IPS-NIHi11 (cell line): ENCODE measurements at places on chromosomes 13 and 19.

DNA sequence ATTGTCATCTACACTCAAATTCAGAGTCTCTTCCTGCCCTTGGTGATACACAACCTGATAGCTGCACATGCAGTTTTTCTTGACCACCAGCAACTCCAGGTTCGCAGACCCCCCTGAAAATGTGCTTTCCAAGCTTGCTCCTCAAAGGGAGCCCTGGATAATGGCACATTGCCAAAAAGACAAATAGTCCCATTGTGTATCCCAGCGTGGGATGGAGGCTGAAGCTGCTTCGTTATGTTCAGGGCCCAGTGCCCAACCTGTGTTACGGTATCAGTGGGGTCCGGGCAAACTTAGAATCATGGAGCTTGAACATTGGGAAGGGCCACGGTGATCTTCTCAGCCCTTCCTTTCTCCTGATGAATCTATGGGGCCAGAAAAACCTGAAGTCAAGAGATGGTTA lies 173.0 kb downstream of the TEX29 start:
- DNase-seq = no peak

DNA sequence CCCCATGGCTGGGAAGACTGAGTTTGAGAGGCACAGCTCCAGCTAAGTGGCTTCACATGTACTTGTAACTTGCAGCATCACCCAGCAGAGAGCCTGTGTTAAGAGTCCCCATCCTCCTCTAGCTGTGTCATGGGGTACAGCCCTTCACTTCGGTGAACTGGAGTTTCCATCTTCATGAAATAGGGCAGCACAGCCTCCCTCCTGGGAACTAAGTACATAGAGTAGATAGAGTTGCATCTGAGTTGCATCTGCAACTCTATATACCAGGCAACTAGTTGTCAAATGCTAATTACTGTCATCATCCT lies 1.2 kb downstream of the PRDX2 start:
- DNase-seq = no peak

DNA sequence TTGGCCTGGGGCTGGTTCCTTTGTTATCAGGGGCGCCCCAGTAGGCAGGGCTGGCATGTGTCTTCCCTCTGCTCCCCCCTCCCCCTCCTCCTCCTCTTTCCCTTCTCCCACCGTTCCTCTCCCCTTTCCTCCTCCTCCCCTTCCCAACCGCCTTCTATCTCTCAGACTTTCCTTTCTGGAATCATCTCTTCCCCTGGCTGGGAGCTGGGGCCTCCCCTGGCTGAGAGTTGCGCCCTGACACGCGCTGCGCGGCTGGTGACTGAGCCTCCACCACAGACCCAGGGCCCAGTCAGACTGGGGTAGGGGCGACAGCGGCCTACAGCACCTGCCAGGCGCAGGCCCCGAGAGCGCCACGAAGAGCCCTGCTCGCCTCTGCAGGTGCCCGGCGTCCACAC lies 2.8 kb downstream of the PNMA8B start:
- DNase-seq = peak; percentile 59

DNA sequence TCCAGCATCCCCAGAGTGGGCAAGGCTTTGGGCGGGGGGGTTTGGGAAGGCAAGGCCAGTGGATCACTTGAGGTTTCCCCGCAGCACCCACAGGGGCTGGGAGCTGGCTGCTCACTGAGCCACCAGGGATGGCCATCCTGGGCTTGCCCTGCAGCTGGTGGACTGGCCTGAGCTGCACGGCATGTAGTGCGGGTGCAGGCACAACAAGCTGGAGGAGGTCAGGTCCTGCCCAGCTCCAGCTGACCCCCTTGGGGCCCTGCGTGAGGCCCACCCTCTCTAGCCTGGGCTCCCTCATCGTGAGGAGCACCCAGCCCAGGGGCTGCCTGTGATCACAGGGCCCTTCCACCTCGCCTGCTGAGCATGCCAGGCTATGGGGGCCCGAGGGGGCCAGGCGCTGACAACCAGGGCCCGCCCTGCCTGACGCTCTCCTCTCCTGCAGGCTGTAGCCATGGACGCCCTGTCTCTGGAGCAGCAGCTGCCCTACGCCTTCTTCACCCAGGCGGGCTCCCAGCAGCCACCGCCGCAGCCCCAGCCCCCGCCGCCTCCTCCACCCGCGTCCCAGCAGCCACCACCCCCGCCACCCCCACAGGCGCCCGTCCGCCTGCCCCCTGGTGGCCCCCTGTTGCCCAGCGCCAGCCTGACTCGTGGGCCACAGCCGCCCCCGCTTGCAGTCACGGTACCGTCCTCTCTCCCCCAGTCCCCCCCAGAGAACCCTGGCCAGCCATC lies 22.9 kb downstream of the COMP start:
- DNase-seq = peak; percentile 71

GRCh38 chr13:50548586-50548985 lies 294.9 kb downstream of the DLEU7 start:
- no peak for DNase-seq

- DNase-seq = no peak
Measured at GRCh38 chr13:46496086-46496485, 56.9 kb upstream of the LRCH1 start.

GRCh38 chr13:90738881-90739280 lies 608.6 kb upstream of the MIR17HG start:
- no peak for DNase-seq

DNA sequence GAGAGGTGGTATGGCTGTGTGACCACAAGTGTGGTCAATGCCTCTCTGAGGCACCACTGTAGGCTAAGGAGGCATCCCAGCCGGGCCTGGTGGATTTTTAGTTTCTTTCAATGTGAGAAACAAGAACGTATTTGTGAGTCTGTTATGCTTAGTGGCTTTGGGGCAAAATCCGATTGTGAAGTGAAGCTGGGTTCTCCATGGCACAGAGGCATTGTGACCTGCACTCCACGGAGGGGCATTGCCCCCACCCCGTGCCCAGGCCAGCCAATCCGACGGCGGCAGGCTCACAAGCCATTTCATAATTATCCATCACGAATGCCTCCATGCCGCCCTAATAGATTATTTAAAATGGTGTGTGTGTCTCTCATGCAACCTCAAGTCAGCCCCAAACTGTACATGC lies 151.6 kb downstream of the ZNF536 start:
- no peak for DNase-seq

DNA sequence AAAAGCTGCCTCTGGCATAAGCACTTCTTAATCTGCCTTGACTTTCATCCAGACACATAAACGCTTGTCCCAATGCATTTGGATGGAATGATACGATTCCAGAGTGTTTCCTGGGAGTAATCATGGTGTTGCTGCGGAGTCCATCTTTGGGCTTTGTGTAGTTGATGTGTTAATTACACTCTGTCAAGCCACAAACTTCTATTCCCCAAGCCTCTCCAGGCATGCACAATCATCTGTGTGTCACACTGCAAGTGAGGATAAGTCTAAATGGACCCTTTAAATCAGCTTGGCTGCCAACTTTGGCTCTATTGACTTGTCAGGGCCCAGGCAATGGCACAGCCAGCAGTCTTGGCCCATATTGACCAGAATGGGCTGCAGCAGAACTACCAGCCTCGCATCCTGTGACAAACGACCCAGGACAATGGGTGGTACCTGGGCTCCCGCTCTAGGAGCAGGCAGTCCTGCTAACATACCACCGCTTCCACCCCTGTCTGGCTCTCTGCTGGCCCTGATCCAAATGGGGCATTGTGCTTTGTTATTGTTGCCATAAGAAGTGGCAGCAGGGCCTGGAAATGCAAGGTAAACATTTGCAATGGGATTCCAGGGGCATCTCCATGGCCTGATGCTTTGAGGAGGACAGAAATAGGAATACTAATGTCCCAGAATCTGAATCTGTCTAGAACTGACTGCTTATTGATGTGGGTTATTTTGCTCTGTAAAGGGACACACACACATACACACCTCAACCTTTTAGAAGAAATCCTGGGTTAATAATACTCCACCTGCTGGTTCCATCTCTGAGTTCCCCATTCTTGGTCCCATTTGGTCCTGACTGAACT lies 127.2 kb downstream of the DNAJC15 start:
- DNase-seq = no peak

- DNase-seq = no peak
Measured at GRCh38 chr19:15529774-15530372, 21.5 kb downstream of the CYP4F22 start.

- no peak for DNase-seq
Measured at GRCh38 chr19:49953416-49953815, 7.6 kb downstream of the SIGLEC11 start.

GRCh38 chr19:10523135-10523636 lies 5.9 kb upstream of the S1PR5 start:
- no peak for DNase-seq

- DNase-seq = peak; percentile 37
Measured at GRCh38 chr19:2523630-2524311, 47.8 kb downstream of the GADD45B start.

GRCh38 chr13:33125821-33126570 lies 109.8 kb downstream of the KL start:
- peak; percentile 54 for DNase-seq

- DNase-seq = no peak
Measured at GRCh38 chr19:30684613-30685012, 312.4 kb downstream of the ZNF536 start.

DNA sequence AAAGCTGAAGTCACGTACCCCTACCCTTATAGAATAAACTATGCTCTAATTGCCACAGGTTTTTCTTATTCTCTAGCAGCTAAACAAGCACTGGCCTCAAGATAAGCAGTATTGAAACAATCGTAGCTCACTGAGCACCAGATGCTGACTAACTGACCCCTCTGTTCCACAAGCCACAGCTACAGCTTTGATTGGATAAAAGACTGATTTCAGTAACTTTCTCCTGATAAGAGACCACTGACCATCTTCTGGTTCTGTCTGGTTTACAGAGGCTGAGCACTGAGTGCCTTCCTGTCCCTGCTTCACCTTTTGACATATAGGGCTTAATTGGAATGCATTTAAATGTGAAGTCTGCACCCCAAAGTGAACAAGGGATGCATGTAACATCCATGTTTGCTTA lies 8.4 kb upstream of the RAP2A start:
- no peak for DNase-seq

DNA sequence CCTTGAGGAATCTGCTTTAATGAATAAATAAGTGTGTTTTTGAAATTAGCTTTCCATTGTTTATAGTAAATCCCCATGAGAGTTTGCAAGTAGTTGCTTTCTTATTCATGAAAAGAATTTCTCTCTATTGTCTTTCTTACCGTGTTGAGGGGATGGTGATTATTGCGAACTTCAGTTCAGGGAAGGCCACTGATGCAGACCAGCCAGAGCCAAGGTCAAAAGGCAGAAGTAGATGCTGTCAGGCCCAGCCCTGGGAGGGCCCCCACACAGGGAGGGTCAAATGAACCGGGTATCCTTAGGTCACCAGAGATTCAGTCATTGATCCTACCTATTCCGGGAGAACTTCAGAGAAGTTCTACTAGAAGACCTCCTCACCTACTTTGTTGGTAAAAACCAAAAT lies 185.9 kb downstream of the NUFIP1 start:
- no peak for DNase-seq
